AML-193 (cell line): ENCODE measurements at places on chromosomes 7 and 10.
A peak's percentile ranks its signal among the peaks of the same experiment; 100 is the strongest.

- DNase-seq, result no peak
Measured at GRCh38 chr7:27000496-27000895, 95.3 kb downstream of the HOXA1 start.

GRCh38 chr7:158695726-158696452, 8.7 kb downstream of the NCAPG2 start:
- DNase-seq, result peak; percentile 91

DNA sequence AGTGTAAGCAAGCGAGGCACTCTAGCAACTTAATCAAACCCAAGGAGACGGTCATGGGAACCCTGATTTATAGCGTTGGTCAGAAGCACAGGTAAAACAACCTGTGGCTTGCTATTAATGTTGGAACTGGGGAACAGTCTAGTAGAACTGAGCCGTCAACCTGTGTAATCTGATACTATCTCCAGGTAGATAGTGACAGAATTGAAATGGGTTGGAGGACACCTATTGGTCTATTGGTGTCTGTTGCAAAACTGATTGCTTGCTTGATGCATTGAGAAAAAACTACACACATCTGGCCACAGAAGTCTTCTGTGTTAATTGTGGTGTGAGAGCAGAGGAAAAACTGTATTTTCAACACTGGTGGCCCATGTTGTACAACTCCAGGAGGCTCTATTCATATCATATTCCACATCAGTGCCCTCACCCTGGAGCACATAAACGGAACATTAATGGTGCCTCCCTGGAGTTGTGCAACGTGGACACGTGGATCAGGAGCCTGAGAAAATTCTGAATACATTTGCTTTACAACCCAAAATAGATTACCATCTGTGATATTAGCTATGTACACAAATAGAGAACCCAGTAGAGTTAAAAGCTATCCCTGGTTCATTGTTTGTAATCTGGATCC, 112.2 kb downstream of the MYO3A start:
- DNase-seq, result no peak

DNA sequence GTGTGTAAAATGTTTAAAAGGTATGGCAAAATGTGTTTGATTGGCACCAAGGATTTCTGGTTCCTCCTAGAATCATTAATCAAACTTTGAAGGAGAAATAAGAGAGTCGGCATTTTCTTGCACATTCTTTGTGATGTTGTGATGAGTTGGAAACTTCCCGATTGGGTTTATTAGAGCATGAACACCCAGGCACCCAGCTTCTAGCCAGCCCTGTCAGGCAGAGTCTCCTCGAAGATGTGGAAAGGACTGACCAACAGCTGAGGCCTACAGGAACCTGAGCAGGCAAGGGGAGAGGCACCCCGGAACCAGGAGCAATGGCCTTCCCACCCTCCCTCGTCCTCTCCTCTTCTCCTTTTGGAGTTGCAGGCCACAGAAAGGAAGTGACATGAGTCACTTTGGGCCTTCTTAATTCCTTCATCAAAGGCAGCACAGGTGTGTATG, 68.7 kb downstream of the EGFR start:
- no peak for DNase-seq

DNA sequence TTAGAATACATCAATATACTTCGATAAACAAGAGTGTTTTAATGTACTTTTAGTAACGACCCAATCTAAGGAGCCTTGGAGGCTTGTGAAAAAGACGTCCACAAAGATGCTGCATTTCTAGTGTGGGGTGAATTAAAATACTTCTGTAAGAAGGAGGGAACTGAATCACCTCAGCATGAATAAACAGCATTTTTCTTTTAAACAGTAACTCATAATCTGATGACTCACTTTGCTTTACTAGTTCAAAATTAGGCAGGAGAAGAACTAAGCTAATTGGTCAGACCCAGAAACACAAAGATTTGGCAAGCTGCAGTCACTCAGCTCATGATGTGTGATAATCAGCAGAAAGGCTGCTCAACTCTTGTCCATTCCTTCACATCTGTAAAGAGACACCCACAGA, 24.2 kb downstream of the NCOA4 start:
- DNase-seq, result no peak

GRCh38 chr7:14604606-14605005, 297.9 kb downstream of the DGKB start:
- DNase-seq, result no peak

- no peak for DNase-seq
Measured at GRCh38 chr10:3231951-3232730, 59.6 kb upstream of the PITRM1 start.

- DNase-seq, result no peak
Measured at GRCh38 chr10:7610651-7611389, 55.9 kb downstream of the ITIH5 start.
